ENCODE measurements at places on chromosomes 2 and 18.

GRCh38 chr2:215817046-215817445 is 196.3 kb downstream of the MREG start:
- DNase-seq = no peak
- H3K4me3 ChIP-seq = no peak overlapping the region
- H3K4me1 ChIP-seq = no peaks in the 10 kb centered on the region
- no peaks in the 10 kb centered on the region for H3K27me3 ChIP-seq
- no peak overlapping the region for H3K27ac ChIP-seq

- no peak overlapping the region for H3K27ac ChIP-seq
- H3K4me3 ChIP-seq = no peak overlapping the region
- DNase-seq = no peak
- no peaks in the 10 kb centered on the region for H3K27me3 ChIP-seq
These were observed 92.7 kb downstream of the PIK3C3 start for GRCh38 chr18:42047721-42048120.

- H3K27ac ChIP-seq = no peak overlapping the region
- DNase-seq = no peak
- H3K4me1 ChIP-seq = no peaks in the 10 kb centered on the region
- no peaks in the 10 kb centered on the region for H3K27me3 ChIP-seq
- H3K36me3 ChIP-seq = no peaks in the 10 kb centered on the region
These were observed 956.2 kb upstream of the LRATD1 start for GRCh38 chr2:13676269-13676668.

GRCh38 chr2:238847841-238848690 is at the start of gene TWIST2:
Gene TWIST2, plus strand, starts transcription at chr2:238848085. Its CDS starts 131 bp downstream, at chr2:238848216.
- peak within 1 kb of the TSS; percentile 62 for H3K4me3 ChIP-seq
- H3K27me3 ChIP-seq = no peaks in the 10 kb centered on the region
- no peaks in the 10 kb centered on the region for H3K36me3 ChIP-seq
- peak within 1 kb of the TSS; percentile 71 for H3K27ac ChIP-seq
